ENCODE measurements at places on chromosomes 1 and 21.

DNA sequence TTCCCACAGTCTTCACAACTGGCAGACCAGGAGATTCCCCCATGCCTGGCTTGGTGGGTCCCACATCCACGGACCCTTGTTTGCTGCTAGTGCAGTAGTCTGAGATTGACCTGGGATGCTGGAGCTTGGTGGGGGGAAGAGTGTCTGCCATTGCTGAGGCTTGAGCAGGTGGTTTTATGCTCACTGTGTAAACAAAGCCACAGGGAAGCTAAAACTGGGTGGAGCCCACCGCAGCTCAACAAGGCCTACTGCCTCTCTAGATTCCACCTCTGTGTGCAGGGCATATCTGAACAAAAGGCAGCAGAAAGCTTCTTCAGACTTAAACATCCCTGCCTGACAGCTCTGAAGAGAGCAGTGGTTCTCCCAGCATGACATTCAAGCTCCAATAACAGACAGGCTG, 177.3 kb upstream of the ETV3 start:
- no peak for DNase-seq

- DNase-seq: no peak
These were observed 12.3 kb upstream of the NFIA start for GRCh38 chr1:61070054-61070453.

GRCh38 chr1:234619071-234619480, 9.1 kb upstream of the IRF2BP2 start:
- no peak for DNase-seq

DNA sequence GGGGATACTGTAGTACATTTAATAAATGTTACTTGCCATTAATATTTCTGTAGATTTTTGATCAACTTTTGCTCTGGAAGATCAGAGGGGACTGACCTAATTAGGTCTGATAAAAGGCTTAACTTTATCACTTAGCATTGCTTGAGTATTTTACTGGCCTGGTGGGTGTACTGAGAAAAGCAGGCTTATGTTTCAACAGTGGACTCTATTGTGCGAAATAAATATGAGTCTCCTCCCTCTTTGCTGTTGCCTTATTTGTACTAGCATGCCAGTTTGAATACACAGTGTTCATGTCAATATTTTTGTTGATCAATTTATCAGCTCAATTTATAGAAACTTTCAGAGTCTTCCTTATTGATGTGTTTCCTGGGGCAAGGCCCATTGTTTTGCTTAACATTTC, 49.1 kb downstream of the EBNA1BP2 start:
- no peak for DNase-seq

All from GM20000 (cell line).